Activated naive CD4-positive, alpha-beta T cell treated with Interleukin-2 at 50 U/mL for 16 hours (primary cell): ENCODE measurements at places on chromosomes 2 and 18.

- DNase-seq: peak; percentile 74
Observed at GRCh38 chr2:219247678-219248642, 2.7 kb downstream of the STK16 start.

DNA sequence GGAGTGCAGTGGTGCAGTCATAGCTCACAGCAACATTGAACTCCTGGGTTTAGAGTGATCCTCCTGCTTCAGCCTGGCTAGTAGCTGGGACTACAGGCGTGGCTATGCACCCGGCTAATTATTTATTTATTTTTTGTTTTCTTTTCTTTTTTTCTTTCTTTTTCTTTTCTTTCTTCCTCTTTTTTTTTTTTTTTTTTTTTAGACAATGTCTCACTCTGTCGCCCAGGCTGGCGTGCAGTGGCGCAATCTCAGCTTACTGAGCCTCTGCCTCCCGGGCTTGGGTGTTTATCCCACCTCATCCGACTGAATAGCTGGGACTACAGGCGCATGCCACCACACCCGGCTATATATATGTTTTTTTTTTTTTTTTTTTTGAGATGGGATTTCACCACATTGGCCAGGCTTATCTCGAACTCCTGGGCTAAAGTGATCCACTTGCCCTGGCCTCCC is 1.4 kb upstream of the ANXA4 start:
- DNase-seq: no peak

DNA sequence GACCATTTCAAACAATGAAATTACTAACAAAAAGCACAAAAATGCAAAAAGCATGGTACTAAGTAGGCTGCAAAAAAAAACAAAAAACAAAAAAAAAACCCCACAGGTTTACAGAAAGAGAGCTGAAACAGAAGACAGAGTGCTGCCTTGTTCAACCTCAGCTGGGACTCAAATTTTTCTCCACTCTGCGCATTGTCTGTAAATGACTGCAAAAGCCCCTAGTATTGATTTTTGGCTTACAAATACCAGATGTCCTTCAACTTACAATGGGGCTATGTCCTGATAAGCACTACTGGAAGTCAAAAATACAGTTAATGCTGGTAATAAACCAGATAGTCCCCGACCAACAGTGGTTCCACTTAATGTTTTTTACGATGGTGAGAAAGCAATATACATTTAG is 42.2 kb downstream of the UBE2E3 start:
- no peak for DNase-seq

DNA sequence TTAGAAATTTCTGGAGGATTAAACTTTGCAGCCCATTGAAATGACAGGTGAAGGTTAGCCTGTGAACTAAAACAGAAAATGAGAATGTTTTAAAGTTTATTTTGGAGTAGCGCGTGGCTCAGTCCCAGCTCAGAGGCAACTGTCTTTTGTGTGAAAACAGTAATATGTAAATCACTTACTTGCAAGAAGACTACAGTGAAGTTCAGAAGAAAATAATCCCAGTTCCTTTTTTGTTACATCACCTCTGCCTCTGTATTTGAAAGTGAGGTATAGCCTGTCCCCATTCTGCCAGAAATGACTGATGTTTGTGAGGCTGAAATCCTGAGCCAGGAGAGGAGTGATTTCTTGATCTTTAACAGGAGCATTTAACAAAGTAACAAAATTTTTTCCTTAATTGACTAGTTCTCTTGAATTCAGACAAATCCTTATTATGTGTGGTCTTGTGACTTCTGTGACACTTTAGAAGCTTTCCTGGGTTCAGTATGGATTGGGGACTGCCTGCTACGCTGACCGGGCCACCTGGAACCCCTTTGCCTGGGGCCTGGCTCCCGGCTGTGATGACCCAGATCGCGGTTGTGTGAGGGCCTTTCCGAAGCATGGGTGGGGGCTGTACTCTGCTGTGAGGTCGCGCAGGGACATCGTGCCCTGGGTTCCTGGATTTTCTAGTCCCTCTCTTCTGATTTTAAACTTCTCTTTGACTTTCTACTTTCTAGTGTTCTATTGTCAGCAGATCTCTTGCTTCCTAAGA is 24.3 kb downstream of the TRAPPC12 start:
- no peak for DNase-seq

- DNase-seq: no peak
Observed at GRCh38 chr18:73719611-73720010, 428.0 kb downstream of the FBXO15 start.

- no peak for DNase-seq
Observed at GRCh38 chr2:190626641-190627210, 22.2 kb upstream of the NAB1 start.

GRCh38 chr2:23199115-23199918 is 185.7 kb upstream of the KLHL29 start:
- DNase-seq: no peak

GRCh38 chr2:24471662-24472061 is 19.4 kb upstream of the NCOA1 start:
- no peak for DNase-seq

GRCh38 chr2:7930800-7931635 is 750.8 kb upstream of the ID2 start:
- no peak for DNase-seq

DNA sequence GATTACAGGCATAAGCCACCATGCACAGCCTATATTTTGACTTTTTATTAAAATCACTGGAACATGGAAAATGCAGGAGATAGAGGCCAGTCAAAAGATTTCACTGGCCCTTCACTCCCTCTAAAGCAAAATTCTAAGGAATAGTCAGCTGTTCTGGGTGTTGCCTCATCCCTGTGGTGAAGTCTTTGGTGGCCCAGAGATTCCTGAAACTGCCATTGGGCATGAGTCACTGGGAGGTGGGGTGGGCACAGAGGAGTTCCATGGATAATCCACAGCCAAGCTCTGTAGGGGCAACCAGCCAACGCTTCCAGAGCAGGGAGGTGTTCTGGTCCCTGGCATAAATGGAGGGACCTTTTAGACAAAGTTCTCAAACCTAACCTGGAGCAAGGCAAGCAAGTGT is 89.7 kb upstream of the TTC39C start:
- no peak for DNase-seq

DNA sequence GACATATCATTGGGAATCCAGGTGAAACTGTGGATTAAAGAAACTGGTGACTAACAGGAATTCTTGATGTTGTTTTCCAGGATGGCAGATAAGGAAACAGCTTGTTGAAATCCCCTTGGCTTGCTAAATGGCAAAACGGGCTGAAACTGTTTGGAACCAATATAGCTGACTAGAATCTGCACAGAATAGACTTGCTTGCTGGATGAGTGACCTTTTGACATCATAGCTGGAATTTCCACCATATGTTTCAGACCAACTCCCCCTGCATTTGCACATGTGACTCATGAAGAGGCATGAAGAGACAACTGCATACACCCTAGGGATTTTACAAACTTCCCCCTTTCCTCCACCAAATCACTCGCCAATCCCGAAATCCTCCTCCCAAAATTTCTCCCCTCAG is 87.7 kb upstream of the LYPD1 start:
- DNase-seq: no peak

GRCh38 chr2:235390108-235390815 is 103.6 kb upstream of the AGAP1 start:
- peak; percentile 15 for DNase-seq

DNA sequence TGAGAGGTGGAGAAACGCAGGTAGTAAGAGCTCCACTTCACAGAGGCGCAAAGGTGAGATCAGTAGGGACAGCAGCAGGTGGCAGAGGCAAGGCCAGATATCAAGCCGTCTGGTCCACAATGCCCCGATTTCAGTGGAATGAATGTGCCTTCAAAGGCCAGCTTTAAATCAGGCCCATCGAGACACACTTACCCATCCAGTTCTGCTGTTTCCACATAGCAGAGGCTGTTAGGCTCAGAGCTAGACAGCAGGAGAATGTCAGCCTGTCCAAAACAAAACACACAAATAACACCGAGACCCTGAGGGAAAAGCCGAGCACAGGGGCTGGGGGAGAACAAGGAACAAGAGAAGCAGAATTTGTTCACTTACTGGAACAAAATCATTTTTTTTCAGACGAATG is 75.8 kb upstream of the NARS1 start:
- no peak for DNase-seq

DNA sequence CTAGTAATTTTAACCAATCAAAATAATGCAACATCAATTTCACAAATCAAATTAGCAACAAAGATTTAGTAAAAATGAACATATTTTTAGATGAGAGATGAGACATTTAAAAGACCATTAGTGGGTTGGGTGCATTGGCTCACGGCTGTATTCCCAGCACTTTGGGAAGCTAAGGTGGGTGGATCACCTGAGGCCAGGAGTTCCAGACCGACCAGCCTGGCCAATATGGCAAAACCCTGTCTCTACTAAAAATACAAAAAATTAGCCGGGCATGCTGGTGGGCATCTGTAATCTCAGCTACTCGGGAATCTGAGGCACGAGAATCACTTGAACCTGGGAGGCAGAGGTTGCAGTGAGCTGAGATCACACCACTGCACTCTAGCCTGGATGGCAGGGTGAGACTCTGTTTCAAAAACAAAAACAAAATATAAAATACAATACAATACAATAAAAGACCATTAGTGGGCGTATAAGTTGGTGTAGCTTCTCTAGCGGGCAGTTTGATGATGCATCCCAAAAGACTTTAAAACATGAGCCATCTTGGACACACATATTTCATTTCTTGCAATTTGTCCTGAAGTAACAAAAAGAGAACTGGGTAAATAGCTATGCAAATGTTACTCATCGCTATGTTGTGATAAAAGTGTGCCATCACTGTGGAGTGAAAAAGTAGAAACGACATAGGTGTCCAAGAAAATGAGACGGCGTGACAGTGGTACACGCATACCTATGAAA is 101.8 kb downstream of the COL6A3 start:
- no peak for DNase-seq

DNA sequence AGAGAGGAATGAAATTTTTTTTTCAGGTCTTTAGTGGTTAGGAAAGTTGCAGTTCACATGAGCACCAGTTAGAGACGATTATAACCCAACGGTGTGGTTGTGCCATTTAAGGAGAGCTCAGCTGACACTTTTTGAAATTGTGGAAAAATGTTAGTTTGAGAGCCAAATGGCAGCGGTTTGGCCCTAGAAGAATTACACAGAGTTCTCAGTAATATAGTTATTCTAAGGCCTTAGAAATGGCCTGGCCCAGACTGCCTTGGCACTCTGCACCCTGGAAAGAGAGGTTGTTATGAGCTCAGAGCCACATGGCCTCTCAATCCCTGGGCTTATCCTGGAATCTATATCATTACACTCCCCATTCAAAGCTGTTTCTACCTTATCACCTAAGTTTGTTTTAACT is 117.4 kb downstream of the RHBDD1 start:
- no peak for DNase-seq

DNA sequence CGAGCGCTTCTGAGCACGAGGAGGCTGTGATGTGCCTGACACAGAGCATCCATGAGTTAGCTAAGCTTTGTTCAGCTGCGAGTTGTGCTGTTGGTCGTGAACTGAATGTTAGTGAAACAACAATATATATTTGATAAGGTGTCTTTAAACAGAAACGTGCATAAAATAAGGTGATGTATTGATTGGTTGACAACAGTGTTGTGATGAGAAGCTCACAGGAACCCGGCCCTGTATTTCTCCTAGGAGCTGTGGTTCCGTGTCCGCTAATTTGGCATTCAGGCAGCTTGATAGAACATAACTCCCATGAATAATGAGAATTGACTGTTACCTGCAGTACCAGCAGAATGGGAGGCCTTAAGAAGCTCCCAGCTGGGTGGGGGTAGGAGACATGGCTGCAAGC is 146.4 kb upstream of the MYCN start:
- DNase-seq: no peak

DNA sequence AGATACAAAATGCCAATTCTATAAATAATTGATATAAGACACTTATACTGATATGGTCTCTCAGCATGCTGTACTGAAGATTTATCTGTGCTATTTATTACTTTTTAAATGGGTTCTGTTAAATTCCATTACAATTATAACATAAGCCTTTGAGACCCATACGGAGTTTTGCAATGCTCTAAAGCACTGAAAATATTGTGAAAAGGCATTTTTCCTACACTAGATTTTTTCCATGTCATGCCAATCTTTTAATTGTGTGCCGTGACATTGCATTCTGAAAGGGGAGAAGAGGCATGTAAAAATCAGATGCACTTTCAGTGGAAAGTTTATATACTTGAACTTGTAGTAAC is 46.5 kb downstream of the EFEMP1 start:
- DNase-seq: no peak

DNA sequence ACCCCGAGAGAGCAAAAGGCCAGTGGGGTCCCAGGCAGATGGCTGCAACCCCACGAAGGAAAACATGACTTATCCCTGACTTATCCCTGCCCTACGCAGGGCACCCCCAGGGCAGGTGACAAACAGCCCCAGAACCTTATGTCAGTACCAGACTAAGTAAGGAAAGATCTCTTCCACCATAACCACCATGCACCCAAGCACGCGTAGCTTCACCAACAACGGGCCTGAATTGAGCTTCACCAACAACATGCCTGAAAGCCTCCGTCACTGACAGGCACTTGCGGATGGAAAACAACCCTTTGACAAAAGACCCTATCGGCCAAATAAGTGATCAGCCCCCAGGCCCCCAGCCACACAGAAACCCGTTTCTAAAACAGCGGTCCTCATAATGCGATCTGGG is 34.1 kb downstream of the HDAC4 start:
- DNase-seq: no peak

GRCh38 chr18:45688833-45689232 is 35.1 kb upstream of the SLC14A1 start:
- DNase-seq: peak; percentile 60

DNA sequence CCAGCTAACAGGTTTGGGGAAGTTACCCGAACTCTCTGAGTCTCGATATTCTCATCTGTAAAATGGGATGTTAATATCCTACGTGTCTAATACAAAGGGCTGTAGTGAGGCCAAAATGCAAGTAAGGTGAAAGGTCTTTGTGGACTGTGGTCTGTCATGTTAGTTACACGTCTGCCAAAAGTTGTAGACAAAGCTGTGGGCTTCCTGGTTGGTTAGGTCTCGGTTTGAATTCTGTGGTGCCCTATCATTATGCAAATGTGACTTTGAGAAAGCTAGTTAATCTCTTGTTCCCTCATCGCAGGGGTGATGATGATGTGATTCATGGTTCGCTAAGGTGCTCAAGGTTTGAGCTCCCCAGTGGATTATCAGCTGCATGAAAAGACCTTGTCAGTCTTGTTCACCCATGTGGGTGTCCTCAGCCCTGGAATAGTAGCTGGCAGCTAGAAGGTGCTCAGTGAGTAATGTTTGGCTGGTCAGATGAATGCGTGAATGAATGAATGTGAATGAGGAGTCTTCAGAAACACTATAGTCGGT is 23.1 kb downstream of the TRIB2 start:
- no peak for DNase-seq
